Posterior cingulate gyrus (tissue), 11 donors: ENCODE measurements at places on chromosomes 7 and 10.

- no peak for DNase-seq
These were observed 179.9 kb downstream of the PLCE1 start for GRCh38 chr10:94173594-94173993.

GRCh38 chr10:64534616-64535015 lies 1013.4 kb downstream of the REEP3 start:
- DNase-seq, result no peak

DNA sequence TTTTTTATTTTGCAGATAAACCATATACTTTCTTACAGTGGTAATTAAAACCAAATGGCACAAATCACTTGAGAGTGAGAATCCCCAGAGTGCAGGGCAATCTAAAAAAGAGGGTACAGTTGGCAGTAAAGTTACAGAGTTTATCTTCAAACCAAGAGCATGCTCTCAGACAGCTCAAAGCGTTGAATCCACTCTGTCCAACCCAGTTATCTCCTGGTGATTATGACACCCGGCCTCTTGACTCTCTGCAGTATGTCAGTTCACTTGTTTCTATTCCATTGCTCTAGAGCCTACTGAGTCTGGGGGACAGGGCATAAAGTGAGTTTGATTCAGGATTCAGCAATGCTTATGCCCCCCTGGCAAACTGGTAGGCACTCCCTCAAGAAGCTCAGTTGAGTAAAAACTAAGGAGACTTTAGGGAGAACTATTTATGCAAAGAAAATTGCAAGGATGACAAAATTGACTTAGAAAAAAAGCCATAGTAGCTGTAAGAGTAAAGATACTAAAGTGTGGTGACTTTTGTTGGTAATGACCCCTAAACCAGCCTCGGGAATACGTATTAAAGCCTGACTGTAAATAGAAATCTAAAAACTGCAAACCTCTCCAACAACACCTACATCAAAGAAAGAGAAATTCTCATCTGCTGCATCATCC lies 55.5 kb downstream of the COL1A2 start:
- DNase-seq, result no peak

GRCh38 chr7:4745971-4746919 lies 29.2 kb upstream of the AP5Z1 start:
- no peak for DNase-seq

DNA sequence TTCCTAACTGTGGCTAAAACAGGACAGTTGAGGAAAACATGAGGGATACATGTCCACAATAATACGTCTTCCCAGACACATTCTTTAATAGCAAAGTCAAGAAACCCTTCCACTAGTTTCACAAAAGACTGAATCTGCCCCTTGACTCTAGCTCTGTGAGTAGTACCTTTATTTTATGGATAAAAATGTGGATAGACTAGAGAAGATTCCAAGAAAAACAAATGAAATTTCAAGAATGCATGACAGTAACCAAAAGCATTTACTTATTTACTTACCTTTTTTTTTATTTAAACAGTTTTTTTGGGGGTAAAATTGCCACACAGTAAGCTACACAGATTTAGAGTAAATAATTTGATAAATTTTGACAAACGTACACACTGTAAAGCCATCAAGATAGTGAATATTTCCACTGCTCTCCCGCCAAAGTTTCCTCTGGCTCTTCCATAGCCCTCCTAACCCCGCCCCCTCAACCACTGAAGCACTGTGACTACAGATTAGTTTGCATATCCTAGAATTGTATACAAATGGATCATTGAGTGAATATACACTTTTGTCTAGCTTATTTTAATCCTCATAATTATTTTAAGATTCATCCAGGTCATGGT lies 420.4 kb upstream of the ZMIZ1 start:
- DNase-seq, result no peak

GRCh38 chr7:44327981-44328380 lies 2.6 kb upstream of the CAMK2B start:
- DNase-seq, result no peak

GRCh38 chr10:43214071-43214955 lies 52.6 kb downstream of the RASGEF1A start:
- DNase-seq, result no peak

DNA sequence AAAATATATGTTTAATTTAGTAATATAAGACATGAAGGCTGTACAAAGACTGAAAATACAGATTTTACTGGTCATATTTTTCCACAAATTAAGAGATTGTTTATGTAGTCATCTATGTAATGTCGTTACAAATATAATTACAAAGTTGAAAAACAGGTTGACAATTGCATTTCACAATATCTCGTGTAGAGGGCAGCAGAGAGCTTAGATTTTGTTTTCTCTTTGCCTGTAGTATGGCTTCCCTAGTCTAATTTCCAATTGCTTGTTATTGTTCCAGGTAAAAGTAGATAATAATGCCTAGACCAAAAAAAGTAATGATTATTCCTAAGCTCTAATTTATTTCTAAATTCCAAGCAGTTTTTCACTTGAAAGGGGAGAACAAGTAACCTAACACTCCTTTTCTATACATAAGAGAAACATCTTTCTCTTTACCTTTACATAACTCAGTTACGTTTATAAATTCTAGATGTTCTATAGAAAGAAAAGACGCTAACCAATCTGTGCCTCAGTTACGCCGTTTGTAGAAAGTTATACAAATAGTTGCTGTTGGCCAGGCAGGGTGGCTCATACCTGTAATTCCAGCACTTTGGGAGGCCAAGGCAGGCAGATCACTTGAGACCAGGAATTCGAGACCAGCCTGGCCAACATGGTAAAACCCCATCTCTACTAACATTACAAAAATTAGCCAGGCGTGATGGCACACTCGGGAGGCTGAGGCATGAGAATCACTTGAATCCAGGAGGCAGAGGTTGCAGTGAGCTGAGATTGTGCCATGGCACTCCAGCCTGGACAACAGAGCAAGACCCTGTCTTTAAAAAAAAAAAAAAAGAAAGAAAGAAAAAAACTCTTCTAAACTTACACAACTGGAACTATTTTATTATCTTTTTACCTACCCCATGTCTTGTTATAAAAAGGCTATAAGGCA lies 30.0 kb downstream of the NET1 start:
- no peak for DNase-seq

- DNase-seq, result peak; percentile 87
These were observed 256.8 kb downstream of the ZMYND11 start for GRCh38 chr10:391847-392704.
